ENCODE measurements at places on chromosomes 5 and 9. TPM values are rescaled to one million over a fixed set of nuclear protein-coding genes. Genes with fewer than 3 reads are reported as not detected.

GRCh38 chr9:115267790-115268189, 149.8 kb upstream of the TNC start:
- DNase-seq = no peak

- no peak for DNase-seq
Observed at GRCh38 chr5:2888520-2889060, 137.1 kb upstream of the IRX2 start.

DNA sequence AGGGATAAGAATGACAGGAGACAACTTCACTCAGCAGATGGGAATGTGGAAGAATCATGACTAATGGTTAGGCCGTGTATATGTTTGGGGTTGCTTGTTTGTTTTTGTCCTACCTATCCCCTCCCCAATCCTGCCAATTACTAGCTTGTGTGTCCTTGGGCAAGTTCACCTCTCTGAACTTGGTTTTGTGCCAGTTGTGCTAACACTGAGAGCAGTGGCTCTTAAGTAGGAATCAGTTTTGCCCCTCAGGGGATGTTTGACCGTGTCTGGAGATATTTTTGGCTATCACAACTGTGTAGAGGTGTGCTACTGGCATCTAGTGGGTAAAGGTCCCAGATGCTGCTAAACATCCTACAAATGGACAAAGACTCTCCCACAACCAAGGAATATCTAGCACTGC, 287.0 kb downstream of the DMRT2 start:
- no peak for DNase-seq

DNA sequence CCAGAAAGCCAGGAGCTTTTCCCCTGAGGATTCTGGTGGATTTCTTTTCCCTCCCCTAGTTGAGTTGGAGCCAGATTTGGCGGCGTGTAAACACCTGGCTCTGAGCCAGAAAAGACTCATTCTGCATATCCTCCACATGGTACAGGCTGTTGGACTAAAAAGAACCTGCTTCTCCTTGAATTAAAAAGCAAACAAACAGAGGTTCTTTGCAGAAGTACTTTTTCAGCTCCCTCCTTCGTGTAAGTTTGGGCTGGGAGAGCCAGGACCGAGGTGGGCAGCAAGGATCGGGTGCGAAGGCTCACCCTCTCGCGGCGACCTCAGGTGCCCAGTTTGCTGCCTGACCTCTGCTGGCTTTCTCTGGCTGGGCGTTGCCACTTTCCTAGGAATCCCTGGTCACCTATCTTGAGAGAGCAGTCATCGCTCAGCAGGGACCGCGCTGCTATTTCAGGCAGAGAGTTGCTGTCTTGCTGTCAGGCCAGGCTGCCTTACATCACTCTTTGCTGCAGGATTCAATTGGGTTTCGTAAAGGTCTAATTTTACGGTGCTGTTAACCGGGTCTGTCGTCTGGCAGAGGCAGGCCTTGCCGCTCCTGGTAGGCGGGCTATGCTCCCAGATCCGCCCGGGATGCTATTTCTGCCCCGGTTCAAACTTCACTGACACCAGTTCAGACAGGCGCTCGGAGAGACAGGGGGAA, 3.2 kb downstream of the PAPPA start:
- DNase-seq = no peak

- DNase-seq = no peak
Observed at GRCh38 chr9:106868087-106868486, 5.1 kb downstream of the ZNF462 start.

Gene PCDHB6
- 0.28 TPM for total RNA-seq

Gene MAPK9
- 43.7 TPM for total RNA-seq

Measured in H1 (cell line).